ENCODE measurements at places on chromosomes 7 and 10.

DNA sequence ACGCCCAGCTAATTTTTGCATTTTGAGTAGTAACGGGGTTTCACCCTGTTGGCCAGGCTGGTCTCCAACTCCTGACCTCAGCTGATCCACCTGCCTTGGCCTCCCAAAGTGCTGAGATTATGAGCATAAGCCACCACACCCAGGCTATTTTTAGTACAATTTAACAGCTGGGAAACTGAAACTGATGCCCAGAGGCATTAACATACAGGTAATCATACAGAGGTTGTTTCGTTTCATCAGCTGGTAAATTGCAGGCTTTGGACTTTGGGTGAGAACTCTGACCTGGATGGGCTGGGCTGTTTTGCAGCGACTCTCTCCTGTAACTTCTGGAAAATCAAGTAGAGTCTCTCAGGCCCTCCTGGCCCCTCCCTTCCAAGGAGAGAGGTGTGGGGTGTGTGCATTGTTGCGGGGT, 6.2 kb upstream of the ACHE start:
- DNase-seq, result no peak

GRCh38 chr7:71229148-71229547, 97.2 kb downstream of the GALNT17 start:
- no peak for DNase-seq

GRCh38 chr7:132430861-132431822, 145.1 kb downstream of the PLXNA4 start:
- DNase-seq, result no peak

GRCh38 chr10:129853562-129853903, 110.5 kb downstream of the EBF3 start:
- DNase-seq, result no peak

GRCh38 chr7:70457883-70458680, 673.9 kb upstream of the GALNT17 start:
- no peak for DNase-seq

GRCh38 chr7:7902845-7903244, 65.8 kb upstream of the GLCCI1 start:
- DNase-seq, result no peak

- DNase-seq, result no peak
These were observed 27.8 kb downstream of the TMEM236 start for GRCh38 chr10:17779784-17780183.

GRCh38 chr10:5862360-5862961, 27.2 kb downstream of the ANKRD16 start:
- DNase-seq, result no peak

GRCh38 chr7:106021151-106022067, 58.3 kb downstream of the CDHR3 start:
- no peak for DNase-seq

DNA sequence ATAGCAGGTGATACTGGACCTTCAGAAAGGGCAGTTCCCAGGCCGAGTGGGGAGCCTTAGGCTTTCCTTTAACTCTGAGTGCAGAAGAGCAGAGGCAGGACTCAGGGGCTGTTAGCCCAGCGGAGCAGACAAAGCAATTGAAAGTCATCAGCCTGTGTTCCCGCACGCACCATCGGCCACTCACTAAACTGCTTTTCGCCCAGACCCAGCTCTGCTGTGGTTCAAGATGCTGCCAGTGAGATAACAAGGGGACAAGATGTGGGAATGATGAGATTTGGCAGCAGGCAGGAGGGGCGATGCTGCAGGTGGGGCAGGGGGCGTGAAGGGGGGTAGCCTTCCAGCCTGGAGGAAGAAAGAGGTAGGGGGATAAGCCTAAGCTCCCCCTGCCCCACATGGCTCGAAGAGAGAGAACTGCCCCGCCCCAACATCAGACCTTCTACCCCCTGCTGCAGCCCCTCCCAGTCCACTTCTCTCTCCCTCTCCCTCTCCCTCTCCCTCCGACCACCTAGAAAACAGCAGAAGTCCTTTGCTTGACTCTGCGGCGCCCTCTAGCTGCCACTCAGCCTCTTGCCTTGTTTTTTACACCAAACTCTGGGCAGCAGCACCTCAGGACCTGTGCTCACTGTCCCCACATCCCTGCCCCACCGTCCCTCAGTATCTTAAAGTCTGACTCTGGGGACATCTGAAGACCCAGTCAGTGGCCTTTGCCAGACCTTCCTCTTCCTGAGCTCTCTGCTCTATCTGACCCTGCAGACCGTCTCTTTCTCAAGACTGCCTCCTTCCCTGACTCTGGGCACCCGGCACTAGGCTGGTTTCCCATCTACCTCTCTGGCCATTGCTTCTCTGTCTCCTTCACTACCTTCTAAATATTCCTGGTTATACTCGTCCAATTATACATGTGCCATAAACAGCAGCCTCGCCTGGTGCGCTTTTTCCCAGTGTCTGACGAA, 110.5 kb downstream of the C10orf105 start:
- peak; percentile 76 for DNase-seq

- no peak for DNase-seq
These were observed 11.1 kb downstream of the FAM53B start for GRCh38 chr10:124732931-124733570.

- DNase-seq, result no peak
These were observed 57.5 kb downstream of the LCOR start for GRCh38 chr10:96889415-96890171.

- DNase-seq, result peak; percentile 51
These were observed 39.5 kb downstream of the ZNF117 start for GRCh38 chr7:64951250-64951848.

DNA sequence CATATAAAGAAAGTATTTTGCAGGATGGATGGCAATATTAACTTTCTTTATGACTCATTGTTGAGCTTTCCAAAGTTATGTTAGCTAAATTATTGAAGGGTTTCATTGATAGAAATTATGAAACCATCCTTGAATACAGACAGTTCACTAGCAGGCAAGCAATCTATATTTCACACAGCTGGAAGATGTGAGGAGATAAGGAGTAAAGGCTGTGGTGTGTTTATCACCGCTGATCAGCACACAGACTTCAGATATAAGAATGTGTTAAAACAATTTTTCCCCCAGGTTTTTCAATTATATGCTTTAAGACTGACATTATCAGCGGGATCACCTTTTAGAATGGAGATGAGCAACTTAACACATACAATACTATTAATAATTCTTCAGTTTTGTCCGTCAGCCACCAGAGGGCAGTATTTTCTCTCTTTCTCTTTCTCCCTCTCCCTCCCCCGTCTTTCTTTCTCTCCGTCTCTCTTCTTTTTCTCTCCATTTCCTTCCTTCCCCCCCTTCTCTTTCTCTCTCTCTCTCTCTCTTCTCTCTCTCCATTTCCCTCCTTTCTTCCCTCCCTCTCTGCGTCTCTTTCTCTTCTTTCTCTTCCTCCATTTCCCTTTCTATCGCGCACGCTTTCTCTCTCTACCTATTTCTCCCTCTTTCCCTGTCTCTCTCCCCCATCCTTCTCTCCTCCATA, 62.9 kb upstream of the FAM171A1 start:
- peak; percentile 64 for DNase-seq

GRCh38 chr7:93530701-93531100, 43.8 kb downstream of the CALCR start:
- DNase-seq, result no peak

Measured in SK-N-DZ (cell line).